ENCODE measurements at places on chromosomes 3 and 15.

- no peak for DNase-seq
These were observed 207.6 kb downstream of the ADAMTS17 start for GRCh38 chr15:100134089-100134583.

GRCh38 chr3:147509448-147509847 lies 100.3 kb downstream of the ZIC1 start:
- no peak for DNase-seq

- DNase-seq = no peak
These were observed 853.8 kb downstream of the IGSF11 start for GRCh38 chr3:118180853-118181252.

DNA sequence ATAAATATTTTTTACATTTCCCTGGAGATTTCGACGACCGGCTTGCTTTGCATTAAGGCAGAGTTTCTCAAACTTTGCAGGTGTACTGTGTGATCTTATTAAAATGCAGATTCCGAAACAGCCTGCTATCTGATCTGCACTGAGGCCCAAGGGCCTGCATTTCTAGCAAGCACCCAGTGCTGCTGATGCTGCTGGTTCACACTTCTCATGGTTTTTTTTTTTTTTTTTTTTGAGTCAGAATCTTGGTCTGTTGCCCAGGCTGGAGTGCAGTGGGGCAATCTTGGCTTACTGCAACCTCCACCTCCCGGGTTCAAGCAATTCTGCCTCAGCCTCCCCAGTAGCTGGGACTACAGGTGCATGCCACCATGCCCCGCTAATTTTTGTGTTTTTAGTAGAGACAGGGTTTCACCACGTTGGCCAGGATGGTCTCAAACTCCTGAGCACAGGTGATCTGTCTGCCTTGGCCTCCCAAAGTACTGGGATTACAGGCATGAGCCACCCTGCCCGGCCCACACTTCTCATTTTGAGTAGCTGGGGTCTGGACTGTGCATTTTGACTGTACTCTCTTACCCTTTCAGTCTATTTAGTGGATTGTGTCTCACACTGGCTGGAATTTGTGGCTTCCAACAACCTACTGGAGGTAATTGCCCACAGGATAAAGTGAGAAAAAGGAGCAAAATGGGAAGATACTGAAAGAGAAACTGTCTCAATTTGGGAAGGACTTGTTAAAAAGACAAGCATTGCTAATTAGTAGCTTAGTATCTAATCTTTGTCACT lies 94.1 kb downstream of the ITPR1 start:
- no peak for DNase-seq

DNA sequence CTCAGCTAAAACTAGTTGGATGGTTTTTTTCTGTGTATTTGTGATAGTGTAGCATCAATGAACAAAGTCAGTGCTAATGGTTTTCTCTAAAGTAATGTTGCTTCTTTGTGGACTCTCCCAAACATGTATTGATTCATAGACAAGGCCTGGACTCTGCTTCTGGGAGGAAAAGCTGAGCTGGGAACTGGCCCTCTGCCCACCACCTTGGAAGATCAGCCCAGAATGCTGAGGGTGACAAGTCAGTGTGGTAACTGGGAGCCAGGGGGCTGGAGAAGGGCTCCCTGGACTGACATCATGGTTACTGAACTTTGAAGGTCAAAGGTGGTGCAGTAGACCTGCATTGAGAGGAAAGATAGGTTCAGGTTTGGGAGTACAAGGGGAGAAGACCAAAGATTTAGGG lies 3.0 kb downstream of the ARHGAP31 start:
- no peak for DNase-seq

DNA sequence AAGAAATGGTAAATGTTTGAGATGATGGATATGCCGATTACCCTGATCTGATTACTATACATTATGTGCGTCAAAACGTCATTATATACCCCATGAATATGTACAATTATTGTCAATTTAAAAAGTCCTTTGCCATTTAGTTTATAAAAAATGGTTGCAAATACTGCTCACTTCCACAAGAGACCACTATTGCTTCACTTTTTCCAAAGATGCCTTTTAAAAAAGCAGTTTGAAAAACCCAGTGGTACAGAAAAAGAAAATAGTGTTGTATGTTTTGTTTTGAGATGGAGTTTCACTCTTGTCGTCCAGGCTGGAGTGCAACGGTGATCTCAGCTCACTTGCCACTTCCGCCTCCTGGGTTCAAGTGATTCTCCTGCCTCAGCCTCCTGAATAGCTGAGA lies 39.3 kb downstream of the EDEM1 start:
- no peak for DNase-seq

- DNase-seq = no peak
These were observed 22.0 kb upstream of the C3orf22 start for GRCh38 chr3:126580746-126581145.

GRCh38 chr3:66980791-66981190 lies 17.3 kb upstream of the KBTBD8 start:
- no peak for DNase-seq

DNA sequence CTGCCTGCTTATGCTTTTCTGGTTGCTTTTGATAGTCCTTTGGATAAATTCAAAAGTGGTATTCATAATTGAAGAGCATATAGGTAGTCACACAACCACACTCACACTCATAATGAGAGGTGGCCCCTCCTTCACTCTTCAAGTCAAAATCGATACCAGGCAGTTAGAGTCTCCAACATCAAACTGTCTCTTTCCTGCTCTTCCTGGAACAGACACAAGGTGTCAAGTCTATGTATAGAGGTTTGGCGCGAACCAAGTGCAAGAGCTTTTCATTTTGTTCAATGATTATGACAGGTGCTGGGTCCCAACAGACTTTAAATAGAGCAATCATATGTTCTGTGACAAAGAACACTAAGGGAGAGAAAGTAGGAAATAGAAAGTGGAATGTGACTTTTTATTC lies 29.9 kb upstream of the RGMA start:
- no peak for DNase-seq

DNA sequence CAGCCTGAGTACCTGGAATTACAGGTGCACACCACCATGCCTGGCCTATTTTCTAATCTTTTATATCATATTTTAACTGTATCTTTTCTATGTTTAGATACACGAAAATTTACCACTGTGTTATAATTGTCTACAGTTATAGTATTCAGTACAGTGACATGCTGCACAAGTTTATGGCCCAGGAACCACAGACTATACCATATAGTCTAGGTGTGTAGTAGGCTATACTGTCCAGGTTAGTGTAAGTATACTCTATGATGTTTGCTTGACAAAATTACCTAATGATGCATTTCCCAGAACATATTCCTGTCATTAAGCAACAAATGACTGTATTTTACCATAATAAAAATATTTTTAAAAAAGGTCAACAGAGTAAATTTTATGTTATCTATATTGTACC lies 5.5 kb downstream of the LRRFIP2 start:
- no peak for DNase-seq

DNA sequence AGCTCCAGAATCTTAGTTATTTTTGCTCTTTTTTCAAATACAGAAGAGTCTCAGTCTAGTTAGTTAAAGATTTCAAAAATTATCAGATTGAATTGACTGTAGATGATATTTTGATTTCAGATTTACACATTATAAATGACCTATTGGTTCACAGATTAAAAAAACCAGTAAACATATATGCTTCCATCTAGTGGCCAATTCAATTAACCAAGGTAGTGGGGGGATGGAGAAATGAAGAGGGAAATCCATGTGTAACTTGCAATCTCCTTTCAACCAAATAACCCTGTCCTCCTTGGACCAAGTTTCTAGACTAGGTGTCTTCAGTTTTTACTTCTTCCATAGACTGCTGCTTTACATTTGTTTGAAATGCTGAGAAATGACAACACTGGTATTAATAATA lies 789.8 kb downstream of the ROBO1 start:
- no peak for DNase-seq

DNA sequence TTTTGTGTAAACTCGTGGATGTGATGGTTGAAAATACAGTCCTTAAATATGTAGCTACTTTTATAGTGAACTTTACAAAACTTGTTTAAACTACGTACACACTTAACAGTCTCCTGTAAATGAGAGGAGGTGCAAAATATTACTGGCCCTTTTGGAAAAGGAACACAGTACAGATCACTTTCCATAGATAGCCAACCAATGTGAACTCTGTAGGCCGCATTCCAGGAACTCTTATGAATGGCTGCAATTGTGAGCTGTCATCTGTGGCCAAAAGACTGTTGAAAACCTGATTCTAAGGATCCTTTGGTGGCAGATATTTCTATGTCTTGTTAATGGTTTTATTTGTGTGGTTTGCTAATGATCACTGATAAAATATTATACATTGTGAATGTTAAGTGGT lies 6.2 kb downstream of the TSC22D2 start:
- DNase-seq = no peak

DNA sequence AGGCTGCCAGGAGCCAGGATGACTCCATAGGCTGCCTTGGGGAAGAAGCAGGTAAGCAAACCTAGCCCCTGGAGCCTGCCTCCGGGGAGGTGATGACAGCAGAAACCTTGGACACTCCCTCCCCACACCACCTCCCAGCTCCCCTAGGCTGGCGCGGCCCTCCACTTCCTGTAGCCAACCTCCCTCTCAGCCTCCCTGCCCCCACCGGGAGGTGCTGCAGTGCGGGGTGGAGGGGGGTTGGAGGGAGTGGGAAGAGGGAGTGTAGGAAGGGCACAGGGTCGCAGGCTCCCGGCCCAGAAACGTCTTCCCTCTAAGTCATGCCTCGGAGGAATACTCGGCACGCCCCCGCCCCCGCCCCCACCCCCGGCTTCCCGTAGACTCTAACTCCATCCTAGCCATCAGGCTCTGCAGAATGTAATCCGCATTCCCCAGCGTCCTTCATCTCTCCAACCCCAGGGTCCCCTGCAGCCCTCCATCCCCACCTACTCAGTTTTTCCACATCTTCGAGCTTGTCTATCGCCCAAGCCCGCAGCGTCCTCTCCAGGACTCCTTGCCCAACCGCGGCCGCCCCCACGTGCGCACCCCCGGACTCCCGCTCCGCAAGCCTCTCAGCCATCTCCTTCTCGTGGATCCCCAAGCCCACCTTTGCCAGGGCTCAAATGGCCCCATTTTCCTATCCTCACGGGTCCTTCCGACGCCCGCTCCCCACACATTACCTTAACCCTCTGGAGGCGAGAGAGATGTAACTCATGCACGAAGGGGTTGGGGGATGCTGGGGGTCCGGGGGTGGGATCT lies 528 bp downstream of the LPCAT4 start:
- DNase-seq = no peak

- no peak for DNase-seq
These were observed 43.4 kb downstream of the TPRA1 start for GRCh38 chr3:127546970-127547733.

DNA sequence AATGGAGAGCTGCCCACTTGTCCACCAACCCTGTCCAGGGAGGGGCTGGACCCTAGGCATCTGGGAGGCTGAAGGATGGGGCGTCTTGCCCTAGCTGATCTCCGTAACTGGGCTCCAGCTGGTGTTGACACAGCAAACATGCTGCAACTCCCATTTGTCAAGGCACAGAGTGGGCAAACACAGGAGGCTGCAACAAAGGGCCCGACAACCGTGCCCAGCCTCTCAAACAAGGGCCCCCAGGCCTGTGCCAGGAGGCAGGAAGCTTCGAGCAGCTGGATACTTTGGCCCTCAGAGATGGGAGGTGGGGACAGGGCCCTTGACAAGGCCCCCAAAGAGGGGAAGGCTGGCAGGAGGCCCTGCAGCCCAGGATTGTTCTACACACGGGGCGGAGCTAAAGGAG lies 64.2 kb upstream of the TMEM115 start:
- no peak for DNase-seq

GRCh38 chr3:13559764-13560525 lies 11.0 kb downstream of the FBLN2 start:
- no peak for DNase-seq

- DNase-seq = no peak
These were observed 116.7 kb downstream of the XXYLT1 start for GRCh38 chr3:195154111-195154791.

- DNase-seq = no peak
These were observed 123.1 kb downstream of the OPA1 start for GRCh38 chr3:193716150-193716549.

GRCh38 chr3:16978234-16978920 lies 93.6 kb downstream of the PLCL2 start:
- DNase-seq = no peak

DNA sequence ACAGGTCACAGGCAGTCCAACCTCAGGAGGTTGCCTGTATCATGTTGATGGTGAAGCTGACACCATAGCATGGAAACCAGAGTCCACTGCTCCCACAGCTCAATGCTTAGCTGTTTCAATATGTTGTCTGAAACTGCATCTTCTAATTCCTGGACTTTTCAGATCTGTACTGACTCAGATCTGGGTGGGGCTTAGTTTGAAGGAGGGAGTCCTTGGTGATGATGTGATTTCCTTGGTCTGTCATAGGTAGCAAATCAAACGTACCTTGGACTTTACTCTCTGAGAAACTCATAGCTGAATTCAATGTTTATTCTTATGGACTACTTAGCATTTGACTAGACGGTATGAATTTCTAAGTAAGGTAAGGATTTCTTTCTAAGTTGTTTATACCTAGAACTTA lies at the start of gene HHLA2:
Gene HHLA2, plus strand, starts transcription at position 310 of the 400 bp plus-strand sequence. CDS start 55,266 bp downstream, outside the sequence.
- no peak for DNase-seq

DNA sequence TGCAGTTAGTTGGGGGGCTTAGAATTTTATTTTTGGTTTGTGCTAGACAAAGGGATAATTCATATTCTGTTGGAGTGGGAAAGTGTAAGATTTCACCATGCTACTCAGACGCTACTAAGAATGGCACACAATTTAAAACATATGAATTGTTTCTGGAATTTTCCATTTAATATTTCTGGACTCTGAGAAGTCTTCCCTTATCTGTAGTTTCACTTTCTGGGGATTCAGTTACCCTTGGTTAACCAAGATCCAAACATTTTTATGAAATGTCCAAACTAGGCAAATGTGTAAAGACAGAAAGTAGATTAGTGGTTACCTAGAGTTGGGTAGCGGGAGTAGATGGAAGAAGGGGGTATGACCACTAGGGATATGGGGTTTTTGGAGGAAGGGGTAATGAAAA lies 53.1 kb downstream of the TCF12 start:
- DNase-seq = no peak

DNA sequence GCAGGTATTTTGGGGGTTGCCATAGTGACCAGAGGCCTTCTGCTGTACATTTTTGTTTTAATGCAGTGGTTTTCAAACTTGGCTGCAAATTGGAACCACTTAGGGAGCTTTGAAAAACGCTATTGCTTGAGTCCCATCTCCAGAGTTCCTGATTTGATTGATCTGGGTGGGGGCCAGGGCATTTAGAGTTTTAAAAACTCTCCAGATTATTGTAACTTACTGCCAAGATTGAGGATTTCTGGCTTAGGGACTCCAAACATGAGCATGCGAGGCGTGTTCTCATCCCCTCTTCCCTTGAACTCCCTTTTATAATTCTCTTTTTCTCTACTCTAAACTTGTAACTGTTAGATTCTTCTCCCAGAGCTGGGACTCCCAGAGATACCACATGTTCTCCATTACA lies 340.8 kb upstream of the SUCLG2 start:
- no peak for DNase-seq
